ENCODE measurements at places on chromosomes 1 and 21.
A peak's percentile ranks its signal among the peaks of the same experiment; 100 is the strongest.

DNA sequence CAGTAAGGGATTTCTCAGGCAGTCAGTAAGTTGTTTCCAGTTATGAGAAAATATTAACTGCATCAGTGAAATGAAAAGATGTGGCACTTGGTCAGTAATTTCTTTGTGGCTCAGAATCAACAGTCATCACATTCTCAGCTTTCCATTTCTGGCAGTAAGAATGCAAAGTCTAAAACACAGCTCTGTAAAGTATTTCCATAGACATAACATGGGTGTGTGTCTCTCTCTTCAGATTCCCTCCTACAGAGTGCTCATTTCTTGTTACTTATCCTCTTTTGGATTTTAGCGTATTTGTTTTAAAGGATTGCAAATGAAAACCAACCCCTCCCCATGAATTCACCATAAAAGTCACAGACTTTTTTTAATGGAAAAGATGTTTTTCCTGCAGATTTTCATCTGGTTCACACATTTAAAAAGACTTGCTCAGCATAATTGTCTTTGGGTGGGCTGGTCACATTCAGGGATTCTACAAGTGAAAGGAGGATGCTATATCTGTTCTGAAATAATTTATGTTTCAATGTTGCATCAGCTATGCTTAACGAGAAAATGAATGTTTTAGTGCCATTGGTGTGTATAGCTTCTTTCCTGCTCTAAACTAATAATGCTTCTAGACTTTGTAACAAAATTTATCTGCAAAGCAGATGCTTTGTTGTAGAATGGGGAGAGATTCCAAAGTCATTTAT lies 34.6 kb upstream of the CD55 start:
- DNase-seq = no peak

DNA sequence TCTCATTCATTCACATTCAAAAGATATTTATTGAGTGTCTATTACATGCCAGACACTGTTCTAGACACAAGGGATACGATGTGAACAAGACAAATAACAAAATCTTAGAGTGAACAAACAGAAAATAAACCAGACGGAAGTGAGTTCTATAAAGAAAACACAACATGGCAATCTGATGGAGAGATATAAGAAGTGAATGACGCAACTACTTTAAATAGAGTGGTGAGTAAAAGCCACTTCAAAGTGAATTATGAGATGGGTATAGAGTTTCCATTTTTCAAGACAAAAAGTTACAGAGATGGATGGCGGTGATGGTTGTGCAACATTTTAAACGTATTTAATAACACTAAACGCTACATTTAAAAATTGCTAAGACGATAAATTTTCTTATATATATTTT lies 75.4 kb downstream of the CEP170 start:
- peak; percentile 38 for DNase-seq

- DNase-seq = no peak
Observed at GRCh38 chr1:205810448-205811157, 2.4 kb downstream of the SLC41A1 start.

DNA sequence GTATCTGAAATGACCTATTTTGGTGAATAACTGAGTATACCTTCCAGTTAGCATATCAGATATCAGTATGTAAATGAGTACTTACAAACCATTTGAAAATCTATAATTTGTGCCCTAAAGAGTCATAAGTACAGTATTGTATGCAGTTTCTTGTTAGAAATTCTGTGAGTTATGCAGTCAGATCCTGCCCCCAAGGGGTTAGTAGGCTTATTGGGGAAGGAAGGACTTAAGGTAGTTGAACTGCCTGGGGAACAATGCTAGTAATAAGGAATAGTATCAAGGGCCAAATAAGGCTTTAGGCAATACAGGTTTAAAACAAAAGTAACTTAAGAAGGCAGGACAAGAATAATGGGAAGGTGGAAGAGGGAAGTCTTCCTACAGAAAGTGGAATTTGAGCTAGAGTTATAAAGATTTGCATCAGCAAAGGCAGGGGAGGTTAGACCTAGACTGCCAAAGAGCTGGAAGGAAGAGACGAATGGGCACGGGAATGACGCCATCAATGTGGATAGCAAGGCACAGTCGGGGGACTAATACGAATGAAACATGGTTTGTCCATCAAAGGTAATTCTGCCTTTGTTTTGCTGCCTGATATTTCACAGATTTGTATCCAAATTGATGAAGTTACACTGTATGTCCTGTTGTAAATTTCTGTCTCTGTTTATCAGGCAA lies 182.9 kb upstream of the DPYD start:
- peak; percentile 36 for DNase-seq

GRCh38 chr21:36135391-36136102 lies 668 bp downstream of the CBR3 start:
- peak; percentile 81 for DNase-seq

DNA sequence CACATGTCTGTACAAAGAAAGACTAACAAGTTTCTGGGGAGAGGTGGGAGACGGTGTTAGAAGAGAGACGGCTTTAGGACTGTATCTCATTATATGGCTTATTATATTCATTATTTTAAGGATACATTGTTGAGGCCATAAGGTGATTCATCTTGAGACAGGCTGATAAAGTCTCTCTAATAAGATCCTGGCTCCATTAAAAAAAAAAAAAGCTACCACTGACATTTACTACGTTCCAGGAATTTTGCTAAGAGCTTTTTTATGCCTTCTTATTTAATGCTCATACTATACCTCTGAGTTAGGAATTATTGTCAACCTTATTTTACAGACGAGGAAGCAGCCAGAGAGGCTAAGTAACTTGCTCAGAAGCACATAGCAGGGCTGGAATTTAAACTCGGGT lies 173.7 kb downstream of the GABPA start:
- DNase-seq = no peak

- peak; percentile 72 for DNase-seq
Observed at GRCh38 chr1:234589854-234590620, 19.9 kb downstream of the IRF2BP2 start.

GRCh38 chr1:45843474-45843905 lies 40.1 kb downstream of the MAST2 start:
- DNase-seq = peak; percentile 17

DNA sequence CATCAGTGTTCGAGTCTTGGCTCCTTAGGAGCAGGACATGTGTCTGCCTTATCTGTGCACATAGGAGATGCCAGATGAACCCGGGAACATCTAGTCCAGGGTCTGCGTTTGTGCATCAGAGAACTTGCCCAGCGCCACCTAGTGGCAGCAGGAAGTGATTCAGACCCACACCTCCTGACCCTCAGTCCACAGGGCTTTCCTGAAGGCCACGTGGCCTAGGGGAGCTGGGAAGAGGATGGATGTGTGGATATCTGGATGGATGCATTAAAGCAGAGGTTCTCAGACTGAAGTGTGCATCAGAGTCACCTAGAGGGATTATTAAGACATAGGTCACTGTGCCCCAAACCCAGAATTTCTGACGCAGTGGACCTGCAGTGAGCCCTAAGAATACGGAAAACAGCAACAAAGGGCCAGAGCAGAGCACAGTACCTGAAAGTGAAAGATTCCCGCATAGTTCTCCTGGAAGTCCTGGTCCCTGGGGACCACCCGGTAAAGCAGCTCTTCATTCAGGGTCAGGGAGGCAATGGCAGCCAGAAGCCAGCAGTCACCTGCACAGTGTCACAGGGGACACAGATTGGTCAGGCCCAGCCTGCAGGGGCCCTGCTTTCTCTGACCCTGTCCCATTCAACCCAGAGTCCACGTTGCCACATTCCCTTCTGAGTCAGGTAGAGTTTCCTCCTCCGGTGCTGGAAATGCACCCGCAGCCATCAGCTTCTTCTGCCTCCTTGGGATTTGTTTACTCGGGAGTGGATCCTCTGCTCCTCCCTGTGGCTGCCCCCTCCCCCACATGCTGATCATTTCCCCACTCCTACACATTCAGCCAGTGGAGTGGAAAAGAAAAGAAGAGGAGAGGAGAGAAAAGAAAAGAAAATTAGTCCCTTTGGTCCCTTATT lies 37.0 kb downstream of the CAPN8 start:
- peak; percentile 72 for DNase-seq

DNA sequence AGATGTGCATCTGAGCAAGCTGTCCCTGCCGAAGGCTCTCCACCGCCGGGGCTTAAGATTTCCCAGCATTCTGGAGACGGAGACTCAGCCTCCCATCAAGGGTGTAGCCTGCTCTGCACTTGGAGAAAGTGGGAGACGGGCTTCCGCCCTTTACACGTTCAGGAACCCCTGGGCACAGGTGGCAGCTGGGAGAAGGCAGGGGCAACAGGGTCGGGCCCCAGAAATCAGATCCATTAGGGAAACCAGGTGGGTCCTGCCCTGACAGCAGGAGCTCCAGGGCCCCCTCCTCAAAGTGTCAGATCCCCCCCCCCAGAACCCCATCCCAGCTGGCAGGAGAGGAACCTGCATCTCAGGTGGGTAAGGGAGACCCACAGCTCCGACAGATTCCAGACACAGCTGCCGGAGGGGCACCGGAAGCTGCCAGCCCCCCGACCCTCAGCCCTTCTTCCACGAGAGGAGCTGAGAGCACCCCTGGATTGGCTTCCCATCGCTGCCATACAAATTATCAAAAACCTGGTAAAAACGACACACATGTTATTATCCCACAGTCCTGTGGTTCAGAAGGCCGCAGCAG lies 236.6 kb downstream of the NPHP4 start:
- no peak for DNase-seq

- DNase-seq = no peak
Observed at GRCh38 chr1:204459706-204460105, 34.9 kb downstream of the PIK3C2B start.

DNA sequence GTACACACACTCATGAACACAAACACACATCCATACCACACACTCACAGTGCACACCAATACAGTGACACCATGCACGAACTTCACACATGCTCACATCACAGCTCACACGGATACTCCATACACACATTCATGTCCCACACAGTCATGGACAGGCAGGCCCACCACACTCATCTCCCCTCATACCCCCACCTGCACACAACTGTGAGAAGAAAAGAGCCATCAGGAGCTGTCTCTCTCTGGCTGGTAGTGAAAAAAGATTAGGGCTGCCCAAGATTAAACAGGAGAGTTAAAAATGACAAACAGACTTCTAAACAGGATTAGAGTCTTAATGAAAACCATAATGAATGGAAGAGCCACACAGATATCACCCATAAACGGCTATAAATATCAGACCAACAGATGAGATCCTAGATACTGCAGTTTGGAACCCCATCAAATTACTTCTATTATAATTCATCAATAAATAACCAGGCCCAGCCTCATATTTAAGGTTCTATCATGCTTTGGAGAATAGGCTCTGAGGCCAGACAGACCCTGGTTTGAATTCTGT lies 122.3 kb downstream of the PLXNA2 start:
- DNase-seq = no peak

DNA sequence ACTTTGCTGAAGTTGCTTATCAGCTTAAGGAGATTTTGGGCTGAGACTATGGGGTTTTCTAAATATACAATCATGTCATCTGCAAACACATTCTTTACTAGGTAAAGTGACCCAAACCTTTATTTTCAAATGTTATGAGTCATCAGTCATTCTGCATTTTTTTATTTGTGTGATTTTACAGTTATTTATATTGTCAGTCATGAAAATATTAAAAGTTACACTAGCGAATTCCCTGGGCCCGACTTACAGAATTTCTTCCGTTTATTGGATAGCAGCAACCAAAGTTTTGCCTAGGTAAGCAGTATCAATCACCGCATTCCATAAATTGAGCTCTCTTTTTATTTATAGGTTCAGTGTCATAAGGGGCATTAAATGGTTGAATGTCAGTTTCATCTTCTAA lies 13.8 kb downstream of the OR2M5 start:
- DNase-seq = no peak

GRCh38 chr1:196088541-196088940 lies 519.7 kb downstream of the KCNT2 start:
- DNase-seq = no peak

DNA sequence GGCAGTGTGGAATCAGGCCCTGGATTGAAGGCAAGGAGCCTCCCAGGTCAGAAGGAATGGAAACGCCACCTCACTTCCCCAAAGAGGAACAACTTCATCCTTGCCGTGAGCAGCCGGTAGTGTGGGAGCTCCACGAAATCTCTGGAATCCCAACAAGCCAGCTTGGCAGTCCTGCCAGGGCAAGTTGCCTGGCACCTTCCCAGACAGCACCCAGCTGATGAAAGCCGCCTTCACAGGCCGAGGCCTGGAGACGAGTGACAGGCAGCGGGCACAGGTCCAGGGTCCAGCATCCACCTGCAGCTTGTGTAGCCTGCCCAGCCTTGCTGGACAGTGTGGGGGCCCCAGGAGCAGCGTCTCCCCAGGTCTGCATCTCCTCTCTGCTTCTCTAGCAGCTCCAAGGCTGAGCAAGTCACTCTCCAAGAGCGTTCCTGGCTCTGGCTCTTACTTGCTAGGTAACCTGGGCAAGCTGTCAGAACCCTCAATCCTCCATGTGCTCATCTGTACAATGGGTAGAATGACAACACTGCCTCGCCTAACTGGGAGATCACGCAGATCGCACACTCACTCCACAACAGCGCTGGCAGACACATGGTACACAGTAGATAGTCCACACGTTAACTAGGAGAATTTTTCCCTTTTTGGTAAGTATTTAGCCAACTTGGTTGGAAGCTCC lies 43.0 kb downstream of the ACOT7 start:
- DNase-seq = peak; percentile 83

DNA sequence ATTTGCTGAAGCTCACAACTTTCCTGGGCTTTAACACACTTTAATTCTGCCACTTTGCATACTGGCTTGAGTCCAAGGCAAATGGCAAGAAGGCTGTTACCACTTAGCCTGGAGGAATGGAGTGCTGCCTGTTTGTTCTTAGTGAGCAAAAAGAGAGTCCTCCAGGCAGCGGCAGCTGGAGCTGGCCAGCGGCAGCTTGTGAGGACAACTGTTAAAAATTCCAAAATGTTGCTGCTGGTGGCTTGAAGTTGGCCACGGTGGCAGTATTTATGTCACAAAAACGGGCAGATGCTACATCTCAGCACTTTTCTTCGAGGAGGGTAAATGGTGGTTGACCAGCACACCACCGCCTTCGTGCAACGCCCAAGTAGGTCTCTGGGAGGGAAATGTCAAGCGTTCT lies 27.3 kb downstream of the STPG1 start:
- peak; percentile 37 for DNase-seq

GRCh38 chr1:89652373-89652772 lies 19.5 kb downstream of the LRRC8C start:
- no peak for DNase-seq

- peak; percentile 85 for DNase-seq
Observed at GRCh38 chr1:24003331-24003972, 23.3 kb upstream of the SRSF10 start.

DNA sequence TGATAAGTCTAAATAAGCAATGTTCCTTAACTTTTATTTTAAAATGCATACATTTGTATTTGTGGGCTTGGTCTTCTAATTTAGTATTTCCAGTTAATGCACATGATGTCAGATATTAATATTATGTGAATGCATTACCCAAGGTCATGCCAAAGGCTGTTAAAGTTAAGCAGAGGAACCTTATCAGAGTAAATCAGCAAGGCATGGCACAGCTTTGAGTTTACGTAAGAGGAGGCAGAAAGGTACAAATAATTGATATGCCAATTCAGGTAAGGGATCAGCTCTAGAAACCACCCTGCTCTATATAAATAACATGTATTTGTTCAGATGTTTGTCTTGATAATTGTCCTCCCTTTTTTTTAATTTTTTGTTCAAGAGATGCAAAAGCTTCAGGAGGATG lies 64.5 kb upstream of the CHRM3 start:
- no peak for DNase-seq

- no peak for DNase-seq
Observed at GRCh38 chr1:153525088-153525728, 10.6 kb downstream of the S100A6 start.

- DNase-seq = no peak
Observed at GRCh38 chr1:236552901-236553300, 29.1 kb downstream of the LGALS8 start.

Data from MCF 10A (cell line).